ENCODE measurements at places on chromosomes 13 and 19. TPM values are rescaled to one million over a fixed set of nuclear protein-coding genes. Genes with fewer than 3 reads are reported as not detected.

DNA sequence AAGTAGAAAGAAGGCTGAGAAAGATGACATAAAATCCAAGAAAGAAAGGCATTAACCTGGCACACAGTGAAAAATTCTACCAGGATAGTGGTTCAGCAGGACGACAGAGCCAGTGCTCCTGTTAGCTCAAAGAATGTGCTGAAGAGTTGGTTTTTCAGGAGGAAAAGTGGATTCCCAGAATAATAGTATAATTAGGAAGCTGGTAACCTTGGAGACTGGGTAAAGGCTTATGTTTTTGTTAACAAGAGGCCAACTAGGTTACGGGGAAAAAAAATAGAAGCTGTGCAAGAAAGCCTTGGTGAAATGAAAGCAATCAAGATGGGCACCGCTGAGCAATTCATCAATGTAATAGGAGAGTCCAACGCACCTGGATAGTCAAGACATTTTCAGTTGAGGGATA lies 54.7 kb downstream of the SLC15A1 start:
- H3K27me3 ChIP-seq, result no peaks in the 10 kb centered on the region
- no peak overlapping the region for H3K4me3 ChIP-seq
- no peak for DNase-seq
- no peak overlapping the region for H3K27ac ChIP-seq

DNA sequence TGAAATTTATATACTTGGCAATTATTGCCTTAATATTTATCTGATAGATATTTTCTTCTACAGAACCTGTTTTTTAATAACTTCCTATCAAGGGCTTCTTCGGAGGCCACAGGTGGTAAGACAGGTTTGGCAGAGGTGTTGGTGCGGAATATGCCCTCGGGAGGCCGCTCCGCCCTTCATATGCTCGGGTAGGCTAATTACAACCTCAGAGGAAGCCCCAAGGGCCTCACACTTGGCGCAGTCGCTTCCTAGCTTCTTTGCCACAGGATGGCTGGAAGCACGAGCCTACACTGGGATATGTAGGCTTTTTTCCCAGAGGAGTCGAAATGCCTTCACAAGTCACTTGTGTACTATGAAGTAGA lies 68.8 kb downstream of the LMO7 start:
- H3K27ac ChIP-seq, result peak overlapping the region; percentile 68
- H3K4me1 ChIP-seq, result peaks cover 5% of the 10 kb centered on the region
- DNase-seq, result peak; percentile 83
- H3K4me3 ChIP-seq, result no peak overlapping the region
- no peaks in the 10 kb centered on the region for H3K36me3 ChIP-seq

DNA sequence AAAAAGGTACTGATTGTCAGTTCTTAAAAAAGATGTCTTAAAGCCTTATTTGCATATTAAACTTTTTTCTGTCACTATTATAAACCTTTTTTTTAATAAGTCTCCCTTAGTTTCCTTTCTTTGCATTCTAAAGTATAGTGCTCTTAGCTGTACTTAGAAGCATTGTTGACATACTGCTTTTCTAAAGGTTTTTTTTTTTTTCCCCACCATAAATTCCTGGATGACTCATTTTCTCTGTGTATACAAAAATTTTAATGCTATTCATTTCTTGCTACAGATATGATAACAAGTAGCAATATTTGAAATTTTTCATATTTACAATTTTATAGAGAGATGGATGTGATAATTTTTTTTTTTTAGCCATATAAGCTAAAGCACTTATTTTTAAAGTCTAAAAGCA lies 43.5 kb downstream of the METTL21C start:
- H3K4me3 ChIP-seq, result no peak overlapping the region
- DNase-seq, result peak; percentile 31

DNA sequence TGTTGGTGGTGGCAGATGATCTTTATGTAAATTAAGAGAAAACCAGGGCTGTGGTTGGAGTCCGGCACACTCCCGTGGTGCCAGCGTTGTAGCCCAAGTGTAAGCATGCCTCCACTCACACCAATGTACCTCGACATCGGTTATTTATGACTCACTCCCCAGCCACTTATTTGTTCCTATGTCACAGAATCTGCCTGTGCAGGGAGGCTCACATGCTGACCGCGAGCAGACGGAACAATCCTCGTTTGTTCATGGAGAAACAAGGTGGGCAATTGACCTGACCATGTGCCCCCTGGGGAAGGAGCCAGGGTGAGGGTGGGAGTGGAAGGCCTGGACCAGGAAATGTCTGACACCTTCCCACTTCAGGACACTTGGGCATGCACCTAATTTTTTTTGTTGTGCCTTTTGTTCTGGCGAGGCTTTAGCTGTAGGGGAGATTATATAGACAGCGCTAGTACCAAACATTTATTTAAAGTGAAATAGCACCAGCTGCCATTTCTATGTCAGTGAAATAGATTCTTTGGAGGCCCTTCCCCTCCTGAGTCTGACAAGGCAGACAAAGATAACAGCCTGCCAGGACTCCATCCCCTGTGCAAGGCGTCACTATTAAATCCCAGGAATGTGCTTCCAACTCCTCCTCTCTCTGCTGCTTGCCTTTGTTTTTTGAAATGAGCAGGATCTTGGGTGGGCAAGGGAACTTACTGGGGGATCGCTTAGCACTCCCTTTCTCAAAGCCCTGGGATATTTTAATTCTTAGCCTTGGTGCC lies 394.2 kb downstream of the FGF9 start:
- no peak overlapping the region for H3K27ac ChIP-seq
- no peak for DNase-seq
- no peaks in the 10 kb centered on the region for H3K27me3 ChIP-seq
- no peak overlapping the region for H3K4me3 ChIP-seq
- H3K36me3 ChIP-seq, result no peaks in the 10 kb centered on the region

DNA sequence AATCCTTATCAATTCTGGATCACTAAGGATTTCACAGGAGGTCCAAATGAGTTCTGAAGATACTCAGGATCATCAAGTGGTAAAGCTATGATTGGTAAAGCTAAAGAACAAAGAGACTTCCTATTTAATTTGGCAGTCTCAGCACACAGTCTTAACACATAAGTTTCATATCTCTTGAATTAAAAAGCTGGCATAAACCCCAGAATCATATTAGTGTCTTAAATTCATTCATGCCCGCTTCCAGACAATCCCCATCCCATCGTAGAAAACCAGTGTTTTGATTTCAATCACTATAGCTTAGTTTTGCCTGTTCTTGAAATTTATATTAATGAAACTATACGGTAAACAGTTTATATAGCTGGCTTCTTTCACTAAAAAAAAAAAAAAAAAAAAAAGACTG lies 278.7 kb downstream of the DIAPH3 start:
- no peak for DNase-seq
- H3K27ac ChIP-seq, result no peak overlapping the region
- H3K36me3 ChIP-seq, result no peaks in the 10 kb centered on the region
- H3K4me3 ChIP-seq, result no peak overlapping the region

DNA sequence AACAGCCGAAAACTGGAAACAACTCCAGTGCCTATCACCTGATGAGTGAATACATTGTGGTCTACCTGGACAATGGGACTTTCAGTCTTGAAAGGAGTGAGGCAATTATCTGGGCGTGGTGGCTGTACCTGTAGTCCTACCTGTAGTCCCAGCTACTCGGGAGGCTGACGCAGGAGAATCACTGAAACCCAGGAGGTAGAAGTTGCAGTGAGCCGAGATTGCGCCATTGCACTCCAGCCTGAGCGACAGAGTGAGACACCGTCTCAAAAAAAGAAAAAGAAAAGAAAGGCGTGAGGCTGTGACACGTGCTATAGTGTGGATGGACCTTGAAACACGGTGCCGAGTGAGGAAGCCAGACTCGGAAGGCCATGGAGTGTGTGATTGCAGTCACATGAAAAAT lies 4.1 kb upstream of the NTN5 start:
- H3K27ac ChIP-seq, result peak overlapping the region; percentile 94

DNA sequence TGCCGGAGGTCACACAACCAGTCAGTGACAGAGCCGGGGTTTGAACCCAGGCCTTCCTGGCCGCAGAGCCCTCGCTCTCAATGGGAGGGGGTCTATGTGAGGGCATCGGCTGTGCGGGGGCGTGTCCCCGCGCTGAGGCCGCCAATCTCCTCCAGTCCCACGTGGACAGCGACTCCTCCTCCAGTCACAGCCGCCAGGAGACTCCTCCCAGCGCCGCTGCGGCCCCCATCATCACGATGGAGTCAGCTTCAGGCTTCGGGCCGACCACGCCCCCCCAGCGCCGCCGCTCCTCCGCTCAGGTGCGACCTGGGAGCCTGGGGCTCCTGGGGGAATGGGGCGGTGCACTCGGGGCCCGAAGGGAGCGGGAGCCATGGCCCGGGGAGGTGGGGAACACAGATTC lies 6.0 kb downstream of the SPRED3 start:
- peaks cover 12% of the 10 kb centered on the region for H3K27me3 ChIP-seq

DNA sequence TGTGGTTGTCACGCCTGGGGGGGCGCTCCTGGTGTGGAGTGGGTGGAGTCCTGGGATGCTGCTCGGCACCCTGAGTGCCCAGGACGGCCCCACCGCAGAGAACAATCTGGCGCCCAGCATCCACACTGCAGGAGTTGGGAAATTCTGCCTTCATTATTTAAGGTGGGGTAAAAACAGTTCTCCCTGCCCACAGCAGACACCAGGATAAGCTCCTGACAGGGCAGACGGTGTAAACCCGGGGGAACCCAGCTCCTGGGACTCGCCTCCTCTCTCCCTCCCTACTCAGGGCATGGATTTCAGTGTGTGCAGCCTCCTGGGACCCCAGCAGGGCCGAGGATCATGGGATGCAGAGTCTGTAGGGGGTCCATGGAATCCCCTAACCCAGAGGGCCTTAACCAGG lies 7.7 kb upstream of the WDR18 start:
- H3K27me3 ChIP-seq, result no peaks in the 10 kb centered on the region
- no peak overlapping the region for H3K27ac ChIP-seq
- no peak overlapping the region for H3K4me3 ChIP-seq
- H3K36me3 ChIP-seq, result peaks cover 3% of the 10 kb centered on the region

DNA sequence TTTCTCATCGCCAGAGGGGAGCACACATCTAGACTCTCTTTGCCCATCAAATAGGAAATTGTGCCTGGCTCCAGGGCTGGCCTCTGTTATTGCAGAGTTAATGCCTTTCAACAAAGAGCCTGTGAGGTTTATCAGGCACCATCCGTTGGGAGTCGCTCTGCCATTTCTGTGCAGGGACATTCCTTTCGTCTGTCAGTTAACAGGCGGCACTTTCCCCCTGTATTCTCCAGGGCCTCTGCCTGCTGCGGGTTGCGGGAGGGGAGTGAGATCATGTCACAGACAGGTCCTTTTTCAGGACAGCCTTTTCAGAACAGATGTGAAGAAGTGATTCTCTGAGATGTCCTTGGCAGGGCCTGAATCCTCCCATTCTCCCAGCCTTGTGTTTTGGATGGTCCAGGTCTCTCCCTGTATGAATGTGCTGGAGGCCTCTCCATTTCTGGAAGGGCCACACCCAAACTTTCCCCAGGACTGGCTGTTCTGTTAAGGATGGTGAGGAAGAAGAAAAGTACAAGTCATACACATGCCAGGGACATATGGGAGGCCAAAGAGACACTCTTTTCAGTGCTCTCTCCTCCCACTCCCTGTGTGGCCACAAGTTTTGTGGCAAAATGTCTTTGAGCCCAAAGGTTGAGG lies 14.9 kb downstream of the SERP2 start:
- DNase-seq, result no peak
- peaks cover 14% of the 10 kb centered on the region for H3K4me1 ChIP-seq
- H3K27ac ChIP-seq, result no peak overlapping the region
- no peak overlapping the region for H3K4me3 ChIP-seq
- H3K36me3 ChIP-seq, result no peaks in the 10 kb centered on the region

DNA sequence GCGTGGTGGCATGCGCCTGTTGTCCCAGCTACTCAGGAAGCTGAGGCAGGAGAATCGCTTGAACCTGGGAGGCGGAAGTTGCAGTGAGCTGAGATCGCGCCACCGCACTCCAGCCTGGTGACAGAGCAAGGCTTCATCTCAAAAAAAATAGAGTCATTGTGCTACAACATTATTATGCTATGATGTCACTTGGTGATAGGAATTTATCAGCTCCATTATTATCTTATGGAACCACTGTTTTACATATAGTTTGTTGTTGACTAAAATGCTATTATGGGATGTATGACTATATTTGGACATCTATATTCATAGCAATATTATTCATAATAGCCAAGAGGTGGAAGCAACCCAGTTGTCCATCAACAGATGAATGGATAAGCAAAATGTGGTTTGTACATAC lies 26.4 kb upstream of the SLC7A1 start:
- H3K27ac ChIP-seq, result no peak overlapping the region
- no peaks in the 10 kb centered on the region for H3K36me3 ChIP-seq
- DNase-seq, result no peak
- H3K4me1 ChIP-seq, result no peaks in the 10 kb centered on the region
- H3K4me3 ChIP-seq, result no peak overlapping the region

- peak; percentile 40 for DNase-seq
- no peaks in the 10 kb centered on the region for H3K36me3 ChIP-seq
- H3K4me1 ChIP-seq, result no peaks in the 10 kb centered on the region
- no peak overlapping the region for H3K4me3 ChIP-seq
Measured at GRCh38 chr19:49432141-49433073, 7.2 kb downstream of the GFY start.

GRCh38 chr19:42279155-42279901 lies 10.3 kb downstream of the CIC start:
- H3K27me3 ChIP-seq, result no peaks in the 10 kb centered on the region
- peaks cover 55% of the 10 kb centered on the region for H3K4me1 ChIP-seq
- H3K36me3 ChIP-seq, result no peaks in the 10 kb centered on the region
- peak overlapping the region; percentile 76 for H3K4me3 ChIP-seq

DNA sequence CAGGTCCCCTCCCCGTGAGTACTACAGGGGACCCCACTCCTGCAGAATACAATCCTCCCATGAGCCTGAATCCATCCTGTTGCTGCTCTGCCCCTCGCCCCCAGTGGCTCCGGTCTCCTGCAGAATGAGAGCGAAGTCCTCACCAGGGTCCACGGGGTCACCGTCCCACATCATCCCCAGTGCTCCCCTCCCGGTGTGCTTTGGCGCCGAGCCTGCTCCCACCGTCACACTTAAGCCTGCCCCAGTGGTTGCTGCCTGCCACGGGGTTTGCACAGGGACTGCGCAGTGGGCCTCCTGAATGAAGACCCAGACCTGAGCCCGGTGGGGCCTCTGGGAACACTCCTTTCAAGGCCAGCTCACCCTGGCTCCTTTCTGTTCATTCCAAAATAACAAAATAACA lies 30.5 kb downstream of the NKPD1 start:
- no peak for DNase-seq
- no peak overlapping the region for H3K27ac ChIP-seq
- H3K4me3 ChIP-seq, result no peak overlapping the region

GRCh38 chr19:18878058-18878797 lies 17.7 kb downstream of the CERS1 start:
- H3K36me3 ChIP-seq, result peaks cover 12% of the 10 kb centered on the region
- no peak overlapping the region for H3K27ac ChIP-seq
- DNase-seq, result no peak
- H3K4me1 ChIP-seq, result no peaks in the 10 kb centered on the region

GRCh38 chr19:49758292-49758691 lies 4.8 kb downstream of the TSKS start:
- no peak for DNase-seq
- no peak overlapping the region for H3K4me3 ChIP-seq
- no peaks in the 10 kb centered on the region for H3K4me1 ChIP-seq
- no peak overlapping the region for H3K27ac ChIP-seq

C5AR1 gene
- 8.6 TPM for polyA plus RNA-seq

RPL18 gene
- polyA plus RNA-seq, result 2,250 TPM

CNFN gene
- polyA plus RNA-seq, result 5.8 TPM

SIGLEC5 gene
- polyA plus RNA-seq, result 0.06 TPM

PLK5 gene
- not detected for polyA plus RNA-seq

RXFP2 gene
- polyA plus RNA-seq, result not detected

FCAR gene
- 0.06 TPM for polyA plus RNA-seq

SLC15A1 gene
- 300 TPM for polyA plus RNA-seq

SULT2B1 gene
- 12.5 TPM for polyA plus RNA-seq

CEBPG gene
- polyA plus RNA-seq, result 68.4 TPM

ZNF677 gene
- polyA plus RNA-seq, result 0.27 TPM

KLK3 gene
- polyA plus RNA-seq, result 1.6 TPM

All from small intestine (tissue), 16 donors.